ENCODE measurements at places on chromosomes 6 and 20.
A peak's percentile ranks its signal among the peaks of the same experiment; 100 is the strongest.

- DNase-seq: no peak
Measured at GRCh38 chr6:53623497-53623896, 42.1 kb downstream of the KLHL31 start.

DNA sequence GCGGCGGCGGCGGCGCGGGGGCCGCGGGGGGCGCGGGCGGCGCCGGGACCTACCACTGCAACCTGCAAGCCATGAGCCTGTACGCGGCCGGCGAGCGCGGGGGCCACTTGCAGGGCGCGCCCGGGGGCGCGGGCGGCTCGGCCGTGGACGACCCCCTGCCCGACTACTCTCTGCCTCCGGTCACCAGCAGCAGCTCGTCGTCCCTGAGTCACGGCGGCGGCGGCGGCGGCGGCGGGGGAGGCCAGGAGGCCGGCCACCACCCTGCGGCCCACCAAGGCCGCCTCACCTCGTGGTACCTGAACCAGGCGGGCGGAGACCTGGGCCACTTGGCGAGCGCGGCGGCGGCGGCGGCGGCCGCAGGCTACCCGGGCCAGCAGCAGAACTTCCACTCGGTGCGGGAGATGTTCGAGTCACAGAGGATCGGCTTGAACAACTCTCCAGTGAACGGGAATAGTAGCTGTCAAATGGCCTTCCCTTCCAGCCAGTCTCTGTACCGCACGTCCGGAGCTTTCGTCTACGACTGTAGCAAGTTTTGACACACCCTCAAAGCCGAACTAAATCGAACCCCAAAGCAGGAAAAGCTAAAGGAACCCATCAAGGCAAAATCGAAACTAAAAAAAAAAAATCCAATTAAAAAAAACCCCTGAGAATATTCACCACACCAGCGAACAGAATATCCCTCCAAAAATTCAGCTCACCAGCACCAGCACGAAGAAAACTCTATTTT is 2.0 kb downstream of the FOXC1 start:
- DNase-seq: no peak

DNA sequence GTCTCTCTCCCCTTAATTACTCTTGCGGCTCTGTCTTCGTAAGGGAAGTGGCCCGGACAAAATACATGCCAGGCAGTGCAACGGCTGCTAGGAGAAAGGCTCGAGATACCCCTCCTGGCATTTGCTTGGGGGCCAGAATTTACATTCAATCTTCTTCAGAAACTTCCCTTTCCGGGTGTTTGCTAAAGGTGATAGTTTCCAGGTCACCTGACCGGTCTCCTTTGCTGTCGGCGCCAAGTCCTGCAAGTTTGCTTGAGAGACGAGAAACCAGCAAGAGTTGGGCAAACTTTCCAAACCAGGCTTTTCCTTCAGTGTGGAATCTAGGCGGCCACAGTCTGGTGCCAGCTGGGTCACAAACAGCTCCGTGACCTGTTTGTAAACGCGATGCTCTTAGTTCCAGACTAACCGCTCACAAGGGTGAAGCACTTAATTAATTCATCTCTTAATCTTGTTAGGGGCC is 563 bp upstream of the SRSF3 start:
- no peak for DNase-seq

DNA sequence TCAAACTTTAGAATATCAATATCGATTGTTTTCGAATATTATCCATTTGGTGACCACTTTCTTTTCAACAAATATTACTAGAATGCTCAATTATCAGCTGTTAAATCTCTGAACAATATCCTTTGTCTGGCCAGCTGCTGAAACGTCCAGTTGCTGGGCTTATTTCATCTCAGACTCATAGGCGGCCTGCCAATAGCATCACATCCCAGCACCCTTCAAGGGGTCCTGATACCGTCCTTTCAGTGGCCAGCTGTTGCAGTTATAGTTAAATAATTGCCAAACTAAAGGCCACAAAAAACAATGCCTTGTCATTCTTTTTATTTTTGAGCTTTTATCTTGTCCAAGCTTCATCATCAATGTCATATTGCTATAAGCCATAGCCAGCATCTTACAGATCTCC is 1006.8 kb upstream of the MANEA start:
- peak; percentile 39 for DNase-seq

- no peak for DNase-seq
Measured at GRCh38 chr20:23072892-23073586, 13.1 kb downstream of the CD93 start.

GRCh38 chr6:1963596-1963995 is 281.8 kb downstream of the GMDS start:
- no peak for DNase-seq

- no peak for DNase-seq
Measured at GRCh38 chr20:22977047-22977785, 57.9 kb upstream of the SSTR4 start.

DNA sequence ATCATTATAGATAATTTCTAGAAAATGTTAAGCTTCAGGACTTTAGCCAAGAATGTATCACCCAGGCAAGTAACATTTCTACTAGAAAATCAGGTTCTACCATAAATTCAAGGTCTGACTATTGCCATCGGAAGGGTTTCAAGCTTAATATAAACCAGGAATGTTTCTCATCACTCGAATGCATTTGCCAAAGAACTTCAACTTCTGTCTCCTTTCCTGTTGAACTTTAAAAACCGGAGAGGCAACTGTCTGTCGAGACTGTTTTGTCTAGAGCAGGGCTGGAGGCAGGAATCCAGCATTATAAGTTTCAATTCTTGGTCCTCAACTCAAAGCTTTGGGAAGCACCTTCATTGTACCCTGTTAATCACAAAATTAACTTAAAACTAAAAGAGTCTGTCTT is 264.7 kb downstream of the ZNF217 start:
- no peak for DNase-seq

DNA sequence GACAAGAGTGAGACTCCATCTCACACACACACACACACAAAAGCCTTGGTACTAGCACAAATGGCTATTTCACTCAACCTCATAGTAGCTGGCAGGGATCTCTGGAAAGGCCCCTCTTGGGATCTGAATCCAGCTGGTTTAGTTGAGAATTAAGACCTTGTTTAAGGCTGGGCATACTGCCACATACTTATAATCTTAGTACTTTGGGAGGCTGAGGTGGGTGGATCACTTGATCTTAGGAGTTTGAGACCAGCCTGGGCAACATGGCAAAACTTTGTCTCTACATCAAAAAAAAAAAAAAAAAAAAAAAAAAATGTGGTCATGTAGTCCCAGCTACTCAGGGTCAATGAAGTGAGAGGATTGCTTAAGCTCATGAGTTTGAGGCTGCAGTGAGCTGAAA is 628.3 kb downstream of the MMUT start:
- no peak for DNase-seq

All from posterior cingulate gyrus (tissue), 11 donors.